ENCODE measurements at places on chromosomes 13 and 19.

- no peak for DNase-seq
Measured at GRCh38 chr19:28425046-28425931, 787.7 kb downstream of the UQCRFS1 start.

DNA sequence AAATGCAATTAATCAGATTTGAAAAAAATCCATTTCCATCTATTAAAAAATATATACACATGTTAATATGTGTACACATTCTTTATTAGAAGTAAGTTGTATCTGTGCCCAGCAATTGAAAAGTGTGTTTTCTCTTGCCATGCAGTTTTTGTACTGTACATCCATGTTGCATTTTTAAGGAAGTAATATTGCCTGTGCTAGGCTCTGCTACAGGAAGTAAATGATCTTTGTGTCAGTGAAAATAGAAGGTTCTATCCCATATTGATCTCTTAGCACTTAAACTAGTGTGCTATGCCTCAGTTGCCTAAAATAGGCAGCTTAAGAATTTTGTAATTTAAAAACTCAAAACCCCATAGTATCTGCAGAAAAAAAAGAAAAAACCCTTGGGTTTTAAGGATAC is 122.5 kb downstream of the CDK8 start:
- no peak for DNase-seq

- DNase-seq: no peak
Measured at GRCh38 chr13:111614613-111615012, 294.2 kb downstream of the TEX29 start.

- DNase-seq: no peak
Measured at GRCh38 chr13:42654722-42655121, 80.8 kb downstream of the TNFSF11 start.

DNA sequence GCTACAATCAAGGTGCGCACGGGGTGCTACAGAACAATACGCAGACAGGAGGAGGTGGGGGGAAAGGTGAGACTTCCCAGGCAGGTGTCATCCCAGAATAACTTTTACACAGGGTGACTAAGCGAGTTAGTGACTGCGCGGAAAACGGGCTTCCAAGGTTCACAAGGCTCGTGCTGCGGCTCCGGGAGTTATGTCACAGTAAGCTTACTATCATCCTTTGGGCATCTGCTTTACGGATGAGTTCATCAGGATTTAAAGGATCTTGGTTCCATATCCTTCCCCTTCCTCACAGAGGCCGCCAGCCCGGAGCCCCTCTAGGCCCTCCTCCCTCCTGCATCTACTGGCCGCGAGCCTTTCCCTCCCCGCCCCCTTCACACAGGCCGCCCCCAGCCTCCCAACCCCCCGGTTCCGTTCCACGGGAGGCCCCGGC is 474 bp upstream of the IFT88 start:
- no peak for DNase-seq

DNA sequence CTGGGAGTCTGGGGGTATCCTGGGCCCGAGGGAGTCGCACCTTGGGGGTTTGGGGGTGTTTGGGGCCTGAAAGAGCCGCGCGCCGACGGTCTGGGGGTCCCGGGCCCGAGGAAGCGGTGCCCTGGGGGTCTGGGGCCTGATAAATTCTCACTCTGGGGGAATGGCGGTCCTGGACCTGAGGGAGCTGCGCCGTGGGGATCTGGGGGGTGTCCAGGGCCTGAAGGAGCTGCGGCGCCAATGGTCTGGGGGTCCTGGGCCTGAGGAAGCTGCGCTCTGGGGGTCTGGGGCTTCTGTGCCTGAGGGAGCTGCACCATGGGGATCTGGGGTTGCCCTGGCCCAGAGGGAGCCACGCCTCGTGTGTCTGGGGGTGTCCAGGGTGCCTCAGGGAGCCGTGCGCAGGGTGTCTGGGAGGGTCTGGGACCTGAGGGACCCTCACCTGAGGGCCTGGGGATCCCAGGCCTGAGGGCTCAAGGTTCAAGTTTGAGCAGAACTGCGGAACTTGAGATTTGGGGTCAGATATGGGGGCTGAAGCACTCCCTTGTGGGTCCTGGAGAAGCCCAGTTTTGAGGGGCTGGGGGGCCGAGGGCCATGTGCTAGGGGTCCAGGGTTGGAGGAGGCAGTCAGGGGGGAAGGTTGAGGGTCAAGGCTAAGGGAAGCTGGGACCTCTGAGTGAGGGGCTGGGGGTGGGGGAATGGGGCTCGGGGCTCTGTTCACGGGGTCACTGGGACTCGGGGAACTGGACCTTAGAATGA is 1.1 kb downstream of the HDGFL2 start:
- no peak for DNase-seq

- no peak for DNase-seq
Measured at GRCh38 chr13:101181076-101181685, 235.1 kb downstream of the NALCN start.

- no peak for DNase-seq
Measured at GRCh38 chr13:45575830-45576180, 39.7 kb downstream of the ERICH6B start.

Measured in activated CD8-positive, alpha-beta memory T cell treated with anti-CD3 and anti-CD28 coated beads for 4 hours (primary cell).